ENCODE measurements at places on chromosomes 16 and 17.
A peak's percentile ranks its signal among the peaks of the same experiment; 100 is the strongest.

GRCh38 chr17:78341559-78342448, 18.1 kb downstream of the SOCS3 start:
- DNase-seq = peak; percentile 87

DNA sequence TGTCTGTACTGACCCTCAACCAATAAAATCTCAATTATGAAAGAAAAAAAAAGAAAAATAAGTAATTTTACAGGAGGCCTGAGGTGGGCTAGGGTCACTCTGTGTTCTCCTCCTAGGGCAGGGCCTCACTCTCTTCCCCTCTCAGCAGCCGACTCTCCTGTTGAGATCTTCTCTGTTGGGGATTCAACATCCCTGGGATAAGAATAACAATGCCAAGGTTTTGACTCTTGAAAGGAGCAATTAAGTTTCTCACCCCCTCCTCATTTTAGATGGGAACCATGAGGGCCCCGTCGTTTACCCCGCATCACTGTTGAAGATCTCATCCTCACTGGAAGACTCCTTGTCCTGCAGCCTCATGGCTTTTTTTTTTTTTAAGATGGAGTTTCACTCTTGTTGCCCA, 21.5 kb upstream of the BRCA1 start:
- DNase-seq = no peak

- DNase-seq = no peak
These were observed 47.0 kb downstream of the BCAS3 start for GRCh38 chr17:60724647-60725046.

- no peak for DNase-seq
These were observed 810.6 kb downstream of the CDH11 start for GRCh38 chr16:64311241-64311640.

DNA sequence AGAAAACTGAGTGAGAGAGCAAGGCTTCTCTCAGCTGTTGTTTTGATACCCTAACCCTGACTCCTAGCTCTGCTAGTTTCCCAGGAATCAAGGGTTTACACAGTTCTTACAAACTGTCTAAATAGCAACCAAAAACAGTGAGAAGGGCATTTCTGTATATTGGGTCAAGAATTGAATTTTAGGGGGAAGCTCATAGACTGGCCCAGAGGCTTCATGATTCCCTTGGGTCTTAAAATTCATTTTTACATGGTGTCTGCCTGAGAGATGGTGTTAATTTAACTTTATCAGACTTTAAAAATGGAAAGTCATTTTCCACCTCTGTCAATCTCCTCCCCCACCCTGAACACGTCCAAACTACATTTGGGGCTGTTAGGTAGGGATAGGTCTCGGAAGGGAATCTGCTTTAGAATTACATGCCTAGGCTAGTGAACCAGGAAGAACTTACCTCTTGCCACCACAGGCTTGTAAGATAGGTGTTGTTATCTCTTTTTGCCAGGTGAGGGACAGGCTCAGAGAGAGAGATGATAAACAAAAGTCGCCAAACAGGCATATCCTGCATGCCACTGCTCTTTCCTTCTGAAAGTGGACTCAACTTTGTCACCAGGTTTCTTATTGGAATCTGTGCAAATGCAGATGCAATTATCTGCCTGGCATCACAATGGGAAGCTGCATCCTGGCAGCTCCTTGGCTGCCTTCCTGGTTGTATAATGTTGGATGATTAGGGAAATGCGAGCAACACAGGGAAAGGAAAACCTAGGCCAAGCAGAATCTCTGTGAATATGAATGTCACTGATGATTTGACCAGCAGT, 3.1 kb downstream of the PHAF1 start:
- DNase-seq = peak; percentile 23

GRCh38 chr17:77708936-77709335, 249.6 kb upstream of the TNRC6C start:
- no peak for DNase-seq
